ENCODE measurements at places on chromosomes 5 and 9. TPM values are rescaled to one million over a fixed set of nuclear protein-coding genes. Genes with fewer than 3 reads are reported as not detected.

GRCh38 chr9:16505199-16505598, 365.3 kb downstream of the BNC2 start:
- peak; percentile 82 for DNase-seq

DNA sequence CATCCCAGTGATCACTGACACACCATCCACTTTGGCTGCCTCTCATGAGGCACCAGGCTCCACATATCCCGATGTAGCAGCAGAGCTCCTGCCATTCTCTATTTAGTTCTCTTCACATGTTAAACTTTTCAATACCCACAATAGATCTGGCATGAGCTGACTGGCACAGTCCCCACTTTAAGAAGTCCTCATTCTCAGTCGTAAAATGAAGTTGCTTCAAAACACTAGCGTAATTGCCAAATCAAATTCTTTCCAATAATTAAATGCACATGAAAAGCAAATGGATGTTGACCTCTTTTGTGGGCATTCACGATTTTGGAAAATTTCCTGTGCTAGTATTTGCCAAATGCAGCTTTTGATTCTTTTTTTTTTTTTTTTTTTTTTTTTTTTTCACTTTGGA, 32.4 kb downstream of the HAPLN1 start:
- DNase-seq = no peak

GRCh38 chr9:106218427-106218826, 524.1 kb downstream of the TMEM38B start:
- no peak for DNase-seq

Gene PCDHB9
- total RNA-seq = 0.64 TPM

DNA sequence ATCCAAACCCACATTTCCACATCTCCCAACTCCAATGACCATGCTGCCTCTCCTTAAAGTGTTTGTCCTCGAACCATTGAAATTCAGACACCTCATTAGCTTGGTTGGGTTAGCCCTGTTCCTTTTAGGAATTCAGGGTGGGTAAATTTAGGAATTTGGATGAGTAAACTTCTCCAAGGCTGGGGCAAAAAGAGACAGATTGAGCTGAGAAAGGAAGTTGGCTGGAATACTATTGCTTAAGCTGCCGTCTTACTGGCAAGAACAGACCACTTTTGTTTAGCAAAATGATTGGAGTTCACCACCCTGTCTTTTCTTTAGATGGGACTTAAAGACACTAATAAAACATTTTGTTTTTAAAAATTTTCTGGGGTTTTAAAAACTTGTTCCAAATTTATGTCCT, 143.6 kb upstream of the GDNF start:
- DNase-seq = no peak

GRCh38 chr9:86990290-86990689, 43.0 kb upstream of the GAS1 start:
- DNase-seq = no peak

Gene TRAF1
- 0.86 TPM for total RNA-seq

Gene NR2F1-AS1
- 30.3 TPM for total RNA-seq

DNA sequence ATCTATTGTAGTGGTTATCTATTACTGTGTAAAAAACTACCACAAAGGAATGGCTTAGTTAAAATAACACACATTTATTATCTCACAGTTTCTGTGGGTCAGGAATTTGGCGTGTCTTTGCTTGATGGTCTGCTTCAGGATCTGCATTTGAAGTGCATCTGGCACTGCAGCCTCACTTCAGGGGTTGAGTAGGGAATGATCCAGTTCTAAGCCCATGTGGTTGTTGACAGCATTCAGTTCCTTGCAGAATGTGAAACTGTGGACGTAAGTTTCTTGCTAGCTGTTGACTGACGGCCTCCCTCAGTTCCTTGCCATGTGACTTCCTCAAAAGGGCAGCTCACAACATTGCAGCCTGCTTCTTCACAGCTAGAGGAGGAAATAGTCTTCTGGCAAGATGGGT, 2.1 kb upstream of the OGN start:
- peak; percentile 16 for DNase-seq

- no peak for DNase-seq
These were observed 128.8 kb downstream of the ROR2 start for GRCh38 chr9:91820949-91821880.

Gene LCN1
- not detected for total RNA-seq

DNA sequence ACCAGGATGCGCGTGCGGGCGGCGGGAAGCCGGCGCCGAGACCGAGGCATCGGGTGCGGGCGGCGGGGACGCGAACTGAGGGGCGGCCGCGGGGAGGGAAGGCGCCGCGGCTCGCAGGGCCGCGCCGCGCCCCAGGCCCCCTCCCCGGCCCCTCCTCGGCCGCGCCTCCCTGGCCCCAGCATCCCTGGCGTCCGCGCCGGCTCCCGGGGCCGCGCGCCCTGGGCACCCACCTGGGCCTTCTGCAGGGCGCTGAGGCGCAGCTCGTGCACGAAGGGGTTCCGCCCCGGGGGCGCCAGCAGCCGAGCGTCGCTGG, 324 bp downstream of the LPCAT1 start:
- DNase-seq = peak; percentile 15

DNA sequence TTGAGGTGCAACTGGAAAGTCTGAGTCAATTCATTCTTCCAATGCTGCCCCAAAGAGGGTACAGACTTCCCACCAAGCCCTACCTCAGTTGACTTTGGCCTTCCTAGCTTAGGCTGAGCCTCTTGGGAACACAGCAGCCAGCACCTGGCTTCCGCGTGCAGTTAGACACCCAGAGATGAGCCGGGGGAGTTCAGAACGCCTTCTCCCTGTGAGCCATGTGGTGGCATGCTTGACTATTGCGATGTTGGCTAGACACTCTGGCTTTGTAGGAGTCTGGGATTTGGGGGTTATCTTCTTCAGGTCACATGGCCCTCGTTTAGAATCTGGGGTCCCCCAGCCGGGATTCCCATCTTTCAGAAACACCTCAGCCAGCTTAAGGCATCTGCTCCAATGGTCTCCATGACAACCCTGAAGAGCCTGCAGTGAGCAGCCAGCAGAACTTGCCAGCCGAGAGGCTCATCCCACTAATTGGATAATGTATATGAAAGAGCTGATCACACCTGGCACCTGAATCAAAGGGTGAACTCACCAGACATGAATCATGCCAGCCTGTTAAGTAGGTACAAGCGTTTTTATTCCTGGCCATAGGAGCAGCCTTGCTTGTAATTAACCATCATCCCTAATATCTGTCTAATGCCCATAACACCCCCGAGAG, 167.5 kb downstream of the SYK start:
- DNase-seq = no peak

Gene SPINK5
- total RNA-seq = under 0.01 TPM

Gene ELAVL2
- not detected for total RNA-seq

GRCh38 chr5:112333331-112333781, 85.7 kb downstream of the EPB41L4A start:
- DNase-seq = no peak

- DNase-seq = no peak
These were observed 37.4 kb downstream of the PTTG1 start for GRCh38 chr5:160458806-160459800.

- DNase-seq = no peak
These were observed 231.1 kb downstream of the FAM170A start for GRCh38 chr5:119860463-119860862.

DNA sequence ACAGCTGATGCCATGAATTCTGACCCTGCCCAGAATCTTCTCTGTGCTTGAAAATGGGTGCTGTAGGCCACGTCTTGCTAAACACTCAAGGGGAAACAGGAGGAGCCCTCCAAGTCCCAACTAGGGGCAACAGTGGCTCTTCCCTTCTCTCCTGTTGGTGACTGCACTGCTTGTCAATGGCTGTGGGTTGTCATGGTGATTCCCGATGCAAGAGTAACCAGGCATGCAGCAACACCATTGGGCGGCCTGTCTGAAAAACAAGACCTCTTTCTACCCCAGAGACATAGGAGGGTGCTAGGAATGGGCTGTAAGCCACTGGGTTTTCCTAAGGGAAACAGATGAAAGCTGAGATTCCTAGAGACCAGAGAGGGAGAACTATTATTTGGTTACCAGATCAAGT, 201.7 kb upstream of the PANK3 start:
- no peak for DNase-seq

DNA sequence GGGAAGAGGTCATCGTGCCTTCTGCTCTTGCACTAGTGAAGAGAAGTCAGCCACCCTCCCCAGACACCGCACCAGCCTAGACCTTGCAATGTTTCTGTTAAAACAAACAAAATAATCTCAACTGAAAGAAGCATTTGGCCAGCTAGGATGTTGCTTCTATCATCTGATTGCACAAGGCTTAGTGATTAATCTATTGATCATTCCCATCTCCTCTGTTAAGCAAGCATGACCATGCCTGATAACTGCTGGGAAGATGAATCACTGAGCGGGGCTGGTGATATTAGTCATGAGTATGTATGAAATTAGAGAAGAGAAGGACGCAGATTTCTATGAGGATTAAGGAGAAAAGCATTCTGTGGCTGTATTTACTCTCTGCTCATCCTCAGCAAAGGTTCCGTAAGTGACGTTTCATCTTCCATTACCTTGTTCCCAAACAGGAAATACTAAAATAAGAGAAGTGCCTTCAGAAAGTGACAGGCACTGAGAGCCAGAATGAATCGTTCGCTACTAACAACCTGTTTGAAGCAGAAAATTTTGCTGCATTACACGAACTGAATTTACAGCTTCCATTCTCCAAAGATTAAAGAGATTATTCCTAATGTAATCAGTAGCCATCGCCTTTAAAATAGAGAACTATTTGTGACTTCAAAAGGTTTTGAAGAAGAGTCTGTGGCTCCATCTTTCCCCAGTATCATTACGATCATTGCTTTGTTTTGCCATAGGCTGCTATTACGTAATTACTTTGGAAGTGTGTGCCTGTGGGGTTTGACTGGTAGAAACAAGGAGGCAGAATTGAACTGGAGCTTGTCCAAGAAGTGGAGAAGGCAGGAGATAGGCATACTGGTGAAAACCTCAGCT, 219.1 kb downstream of the MED10 start:
- DNase-seq = peak; percentile 76

GRCh38 chr9:91778031-91778430, 172.0 kb downstream of the ROR2 start:
- peak; percentile 45 for DNase-seq

Gene LCN15
- total RNA-seq = not detected

Gene TAF11L7
- total RNA-seq = not detected

GRCh38 chr5:30051976-30052375, 1141.5 kb upstream of the CDH6 start:
- no peak for DNase-seq

DNA sequence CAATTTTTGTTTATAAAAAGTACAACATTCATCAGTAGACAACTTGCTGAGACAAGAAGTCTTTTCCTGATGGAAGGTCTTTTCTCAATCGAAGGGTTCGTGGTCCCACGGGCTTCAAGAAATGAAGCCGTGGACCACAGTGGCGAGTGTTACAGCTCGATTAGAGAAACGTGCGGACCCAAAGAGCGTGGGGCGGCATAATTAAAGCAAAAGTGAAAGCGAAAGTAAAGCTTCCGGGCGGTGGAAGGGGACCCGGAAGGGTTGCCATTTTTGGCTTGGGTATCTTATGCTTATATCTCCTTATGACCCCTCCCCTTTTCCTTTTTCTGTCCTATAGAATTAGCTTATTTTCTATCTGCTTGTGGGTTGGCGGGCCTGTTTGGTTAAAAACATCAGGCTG, 2309.4 kb upstream of the ACO1 start:
- DNase-seq = no peak

Gene GZMA
- total RNA-seq = not detected

DNA sequence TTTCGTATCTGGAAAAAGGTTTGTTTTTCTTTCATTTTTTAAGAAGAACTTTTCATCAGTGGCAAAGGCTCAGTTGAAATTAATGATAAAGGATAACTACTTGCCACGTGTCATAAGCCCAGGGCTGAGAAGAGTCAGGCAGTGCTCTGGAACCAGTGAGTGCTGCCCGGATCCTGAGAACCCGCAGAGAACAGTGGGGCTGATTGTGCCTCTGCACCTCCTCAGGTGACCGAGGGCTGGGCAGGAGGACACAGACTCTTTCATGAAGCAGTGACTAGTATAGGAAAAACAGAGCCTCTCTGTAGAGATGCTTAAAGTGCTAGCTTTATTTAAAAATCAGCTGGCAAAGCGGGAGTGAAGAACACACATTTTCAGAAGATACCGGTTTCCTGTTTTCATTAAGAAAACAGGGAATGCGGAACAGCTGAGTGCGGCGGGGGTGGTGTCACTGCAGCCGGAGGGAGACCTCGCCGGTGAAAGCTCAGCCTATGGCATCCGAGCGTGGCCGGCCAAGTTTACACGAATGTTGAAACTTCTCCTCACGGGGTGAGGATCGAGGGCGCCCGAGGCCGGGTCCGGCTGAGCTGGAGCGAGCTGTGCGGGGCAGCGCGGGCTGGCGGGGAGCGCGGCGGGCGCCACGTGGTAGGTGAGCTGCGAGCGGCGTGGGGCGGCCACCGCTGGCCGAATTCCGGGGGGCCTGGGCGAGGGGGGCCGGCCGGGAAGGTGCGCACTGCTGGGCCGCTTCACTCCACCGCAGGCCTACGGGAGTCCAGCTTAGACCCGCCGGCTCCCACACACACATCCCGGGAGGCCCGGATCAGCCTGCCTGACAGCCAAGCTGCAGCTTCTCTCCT, 134.7 kb upstream of the DMRT1 start:
- DNase-seq = peak; percentile 87

Gene DIRAS2
- 1.3 TPM for total RNA-seq

DNA sequence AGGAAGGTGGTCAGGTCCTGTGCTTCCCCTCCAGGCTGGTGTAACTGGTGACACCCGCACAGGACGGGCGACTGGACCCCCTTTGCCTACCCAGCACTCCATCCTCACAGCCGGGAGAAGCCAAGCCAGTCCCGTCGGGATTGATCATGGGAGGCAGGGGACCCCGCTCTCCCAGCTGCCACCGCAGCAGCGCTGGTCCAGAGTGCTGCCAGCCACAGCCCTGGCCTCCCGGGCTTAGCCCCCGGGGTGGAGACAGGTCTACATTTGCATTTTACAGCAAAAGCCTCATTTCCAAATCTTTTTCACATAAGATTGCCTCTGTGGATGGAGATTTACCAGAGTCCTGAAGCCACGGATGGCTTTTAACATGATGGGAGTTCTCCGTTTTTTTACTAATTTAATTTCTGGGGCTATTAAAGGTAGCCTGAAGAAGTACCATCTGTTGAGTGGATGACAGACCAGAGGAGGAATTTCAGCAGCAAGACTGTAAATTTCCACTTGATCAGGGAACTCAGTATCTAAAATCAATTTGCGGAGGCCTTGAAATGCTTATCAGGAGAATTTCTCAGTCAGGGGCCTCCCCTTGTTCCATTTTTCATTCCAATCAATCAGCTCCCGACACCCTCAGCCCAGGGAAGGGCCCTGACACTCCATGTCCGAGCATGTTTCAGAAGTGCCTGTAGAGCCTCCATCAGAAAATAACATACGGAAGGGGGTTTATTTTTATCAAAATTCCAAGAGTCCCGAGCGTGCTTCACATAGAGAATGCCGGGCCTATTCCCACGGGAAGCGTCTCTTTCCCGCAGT, 80.6 kb downstream of the OLFM1 start:
- DNase-seq = no peak

Gene IRX4
- total RNA-seq = not detected

DNA sequence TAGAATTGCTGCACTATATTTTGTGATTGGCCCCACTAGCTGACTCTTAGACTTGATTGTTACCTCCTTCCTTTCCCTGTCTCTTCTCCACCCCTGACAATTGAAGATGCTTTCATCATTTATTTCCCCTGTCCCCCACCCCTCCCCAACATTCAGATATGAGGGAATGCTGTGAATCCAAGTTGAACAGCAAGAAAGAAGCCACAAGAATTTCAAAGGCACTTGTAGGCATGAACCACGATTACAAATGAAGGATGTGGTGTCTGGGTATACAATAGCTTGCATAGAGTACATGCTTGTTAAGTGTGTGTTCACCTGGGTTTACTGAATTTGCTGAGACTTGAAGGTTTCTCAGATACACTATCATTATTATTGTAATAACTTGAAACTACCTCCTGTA, 78.3 kb upstream of the TRIO start:
- DNase-seq = no peak

- DNase-seq = no peak
These were observed 206.8 kb downstream of the CAAP1 start for GRCh38 chr9:26685818-26686217.

Gene OR2V2
- total RNA-seq = not detected

All from fibroblast of villous mesenchyme (primary cell).